GM12878 (cell line): ENCODE measurements at places on chromosomes 12 and 14.

DNA sequence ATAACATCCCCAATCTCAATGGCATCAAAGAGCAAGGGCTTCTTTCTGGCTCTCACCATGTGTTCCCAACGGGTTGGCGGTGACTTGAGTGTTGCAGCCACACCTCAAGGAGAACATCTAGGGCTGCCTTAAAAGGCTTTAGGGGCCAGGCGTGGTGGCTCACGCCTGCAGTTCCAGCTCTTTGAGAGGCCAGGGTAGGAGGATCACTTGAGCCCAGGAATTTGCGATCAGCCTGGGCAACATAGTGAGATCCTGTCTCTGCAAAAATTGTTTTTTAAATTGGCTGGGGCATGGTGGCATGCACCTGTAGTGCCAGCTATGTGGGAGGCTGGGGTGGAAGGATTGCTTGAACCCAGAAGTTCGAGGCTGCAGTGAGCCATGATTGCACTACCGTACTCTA, 14.9 kb downstream of the RFLNA start:
- DNase-seq: no peak

GRCh38 chr12:90170740-90171139, 462.1 kb upstream of the ATP2B1 start:
- no peak for DNase-seq

GRCh38 chr12:111413442-111414086, 7.8 kb downstream of the SH2B3 start:
- DNase-seq: no peak

DNA sequence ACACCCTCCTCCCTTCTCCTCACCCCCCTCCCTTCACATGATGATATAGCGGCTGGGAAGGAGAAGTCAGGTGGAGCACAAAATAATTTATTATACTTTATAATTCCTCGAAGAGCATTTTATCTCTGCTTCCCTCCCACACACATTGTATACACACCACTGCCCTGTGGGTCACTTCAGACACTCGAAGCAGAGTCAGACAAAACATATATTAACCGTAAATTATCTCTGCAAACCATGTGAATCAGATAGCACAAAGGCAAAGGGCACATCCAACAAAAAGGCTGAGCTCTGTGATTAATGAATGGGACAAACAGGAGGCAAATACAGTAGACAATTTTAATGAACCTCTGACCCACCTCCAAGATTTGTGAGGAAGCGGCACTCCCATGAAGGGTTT, 450.7 kb downstream of the GALC start:
- DNase-seq: no peak

- DNase-seq: no peak
Measured at GRCh38 chr12:127272864-127273263, 994.1 kb upstream of the TMEM132C start.

- DNase-seq: peak; percentile 19
Measured at GRCh38 chr12:96020314-96021003, 14.9 kb downstream of the LTA4H start.

DNA sequence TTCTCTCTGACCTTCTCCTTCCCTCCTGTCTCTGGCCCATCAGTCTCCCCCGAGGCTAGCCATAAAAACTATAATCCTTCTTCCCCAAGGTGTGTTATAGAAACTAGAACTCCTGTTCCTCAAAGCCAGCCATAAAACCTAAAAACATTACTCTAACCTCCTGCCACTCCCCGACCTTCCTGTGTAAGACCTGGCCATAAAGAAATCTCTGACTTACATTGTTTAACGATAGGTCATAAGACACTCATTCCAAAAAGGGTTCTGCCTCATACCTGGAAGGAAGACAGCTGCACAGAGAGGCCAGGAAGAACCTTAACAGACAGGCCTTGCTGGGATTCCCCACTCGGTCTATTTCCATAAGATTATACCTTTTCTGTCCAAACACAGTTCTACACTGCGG, 70.9 kb upstream of the EEA1 start:
- no peak for DNase-seq

DNA sequence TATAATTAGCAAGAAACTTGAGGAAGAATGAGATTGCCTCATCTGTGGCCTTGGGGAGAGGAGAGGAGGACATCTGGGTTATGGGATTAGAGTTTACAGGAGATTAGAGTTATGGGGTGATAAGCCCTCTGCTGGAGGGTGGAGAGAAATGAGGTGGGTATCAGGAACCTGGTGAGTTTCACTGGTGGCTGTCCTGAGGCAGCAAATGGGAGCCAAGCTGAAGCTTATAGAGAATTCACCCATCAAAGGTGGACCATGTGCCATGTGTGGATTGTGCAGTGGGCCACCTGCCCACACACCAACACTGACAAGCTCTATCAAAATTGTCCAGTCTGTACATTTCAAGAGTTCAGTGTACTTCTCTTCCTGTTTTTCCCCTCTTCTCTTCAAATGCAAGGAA, 135.3 kb downstream of the AEBP2 start:
- no peak for DNase-seq

DNA sequence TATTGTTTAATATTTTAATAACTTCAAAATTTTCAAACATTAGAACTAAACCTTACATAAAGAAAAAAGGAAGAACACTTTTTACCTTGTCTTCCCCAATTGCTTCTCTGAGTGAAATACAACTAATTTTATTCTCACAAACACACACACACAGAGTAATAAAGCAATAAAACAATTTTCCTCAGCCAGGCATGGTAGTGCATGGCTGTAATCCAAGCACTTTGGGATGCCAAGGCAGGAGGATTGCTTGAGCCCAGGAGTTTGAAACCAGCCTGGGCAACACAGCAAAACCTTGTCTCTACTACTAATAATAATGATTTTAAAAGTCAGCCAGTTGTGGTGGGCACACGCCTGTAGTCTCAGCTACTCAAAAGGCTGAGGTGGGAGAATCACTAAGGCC, 13.1 kb downstream of the PPP1R12A start:
- no peak for DNase-seq

DNA sequence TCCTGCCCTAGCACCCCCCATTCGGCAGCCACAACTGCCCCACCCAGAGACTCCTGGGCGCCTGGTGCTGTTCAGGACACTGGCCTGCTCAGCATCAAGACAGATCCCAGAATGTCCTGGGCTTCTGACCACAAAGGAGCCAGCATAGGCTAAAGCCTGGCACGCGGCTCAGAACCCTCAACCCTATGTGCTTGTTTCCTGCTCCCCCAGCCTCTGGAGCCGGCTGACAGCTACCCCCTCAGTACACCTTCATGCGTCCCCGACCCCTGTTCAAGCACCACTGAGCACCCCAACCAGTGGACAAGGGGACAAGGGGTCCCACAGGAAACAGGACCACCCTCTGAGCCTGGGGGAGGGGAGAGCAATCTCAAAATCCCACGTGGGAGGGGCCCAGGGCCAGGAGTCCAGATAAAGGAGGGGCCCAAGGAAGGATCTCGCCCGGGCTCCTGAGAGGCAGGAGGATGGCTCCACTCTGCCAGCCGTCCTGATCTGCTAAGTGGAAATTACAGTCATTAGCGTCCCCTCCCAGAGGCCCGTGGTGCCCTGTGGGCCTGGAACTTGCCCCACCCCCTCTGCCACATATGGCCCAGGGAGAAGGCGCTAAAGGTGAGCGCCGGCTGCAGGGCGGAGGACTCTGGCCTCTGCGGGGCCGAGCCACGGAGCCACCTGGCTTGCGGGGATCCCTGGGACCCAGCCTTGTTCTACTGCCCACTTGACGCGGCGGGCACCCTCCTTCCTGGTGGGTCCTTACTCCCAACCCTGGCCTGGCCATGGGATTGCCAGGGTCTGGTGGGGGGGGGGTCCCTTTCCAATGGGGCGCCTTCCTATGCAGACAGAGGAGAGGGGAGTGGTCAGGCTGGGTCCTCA, 27.2 kb upstream of the GPR132 start:
- no peak for DNase-seq

GRCh38 chr14:96826818-96827217, 29.6 kb downstream of the VRK1 start:
- no peak for DNase-seq

GRCh38 chr12:84738481-84738972, 174.1 kb downstream of the SLC6A15 start:
- no peak for DNase-seq

GRCh38 chr14:35295845-35296161, 3.6 kb downstream of the PSMA6 start:
- no peak for DNase-seq

- no peak for DNase-seq
Measured at GRCh38 chr12:8036346-8036745, 3.8 kb downstream of the FOXJ2 start.

GRCh38 chr14:105356927-105357326, 41.4 kb upstream of the TEX22 start:
- no peak for DNase-seq

DNA sequence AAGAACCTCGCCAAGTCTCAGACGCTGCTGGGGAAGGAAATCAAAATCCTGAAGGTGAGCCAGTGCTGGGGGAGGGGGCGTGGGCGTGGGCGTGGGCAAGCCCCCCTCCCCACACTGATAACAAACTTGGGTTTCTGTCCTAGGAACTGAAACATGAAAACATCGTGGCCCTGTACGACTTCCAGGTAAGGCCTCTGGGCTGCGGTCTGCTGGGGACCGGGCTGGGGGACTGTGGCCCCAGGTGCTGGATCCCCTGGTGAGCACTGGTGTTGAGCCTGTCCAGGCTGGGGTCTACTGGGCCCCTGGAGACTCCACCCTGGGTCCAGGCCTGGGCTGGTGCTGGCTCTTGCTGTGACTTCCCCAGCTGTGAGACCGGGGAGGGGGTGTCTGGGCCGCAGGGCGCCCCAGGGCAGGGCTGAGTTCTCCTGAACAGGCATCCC, 1.2 kb downstream of the ULK1 start:
- DNase-seq: no peak
